Activated T-cell treated with anti-CD3 and anti-CD28 coated beads for 48 hours (primary cell): ENCODE measurements at places on chromosomes 1 and 21.

DNA sequence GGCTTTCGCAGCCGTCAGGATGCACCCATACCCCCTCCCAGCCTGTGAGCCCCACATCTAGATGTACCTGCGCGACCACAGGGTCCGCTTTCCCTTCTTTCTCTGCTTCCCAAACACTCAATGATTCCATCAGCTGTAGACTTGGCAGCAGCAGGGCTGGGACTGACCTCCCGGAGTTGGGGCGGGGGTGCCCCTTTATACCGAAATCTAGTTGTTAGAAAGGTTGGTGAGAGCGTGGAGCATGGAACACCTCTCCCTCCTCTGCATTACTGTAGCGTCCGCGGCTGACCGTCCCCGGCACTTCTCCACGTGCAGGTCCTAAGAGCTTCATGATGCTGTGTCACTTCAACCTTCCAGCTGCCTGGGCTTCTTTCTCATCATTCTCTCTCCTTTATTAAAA lies 21.1 kb upstream of the ACTRT2 start:
- no peak for DNase-seq

GRCh38 chr1:152111515-152111968 lies 3.7 kb downstream of the TCHH start:
- no peak for DNase-seq

GRCh38 chr21:39638281-39638680 lies 25.5 kb downstream of the B3GALT5 start:
- no peak for DNase-seq

DNA sequence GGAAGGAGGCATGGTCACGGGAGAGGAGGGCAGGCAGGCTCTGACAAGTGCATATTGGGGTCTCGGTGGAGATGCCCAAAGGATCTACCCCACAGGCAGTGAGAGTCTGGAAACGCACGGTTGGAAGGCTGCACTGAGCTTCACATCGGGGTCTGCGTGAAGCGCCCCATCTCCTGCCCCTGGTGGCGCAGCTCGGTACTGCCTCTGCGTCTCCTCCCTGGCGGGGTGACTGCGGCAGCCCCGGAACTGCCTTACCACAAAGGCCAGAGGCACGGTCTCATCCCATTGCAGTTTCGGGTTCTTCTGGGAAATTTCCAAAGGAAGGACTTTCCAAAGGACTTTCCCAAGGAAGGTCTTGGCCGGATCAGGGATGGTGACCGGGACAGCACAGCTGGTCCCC lies 69.2 kb upstream of the AJAP1 start:
- peak; percentile 47 for DNase-seq

DNA sequence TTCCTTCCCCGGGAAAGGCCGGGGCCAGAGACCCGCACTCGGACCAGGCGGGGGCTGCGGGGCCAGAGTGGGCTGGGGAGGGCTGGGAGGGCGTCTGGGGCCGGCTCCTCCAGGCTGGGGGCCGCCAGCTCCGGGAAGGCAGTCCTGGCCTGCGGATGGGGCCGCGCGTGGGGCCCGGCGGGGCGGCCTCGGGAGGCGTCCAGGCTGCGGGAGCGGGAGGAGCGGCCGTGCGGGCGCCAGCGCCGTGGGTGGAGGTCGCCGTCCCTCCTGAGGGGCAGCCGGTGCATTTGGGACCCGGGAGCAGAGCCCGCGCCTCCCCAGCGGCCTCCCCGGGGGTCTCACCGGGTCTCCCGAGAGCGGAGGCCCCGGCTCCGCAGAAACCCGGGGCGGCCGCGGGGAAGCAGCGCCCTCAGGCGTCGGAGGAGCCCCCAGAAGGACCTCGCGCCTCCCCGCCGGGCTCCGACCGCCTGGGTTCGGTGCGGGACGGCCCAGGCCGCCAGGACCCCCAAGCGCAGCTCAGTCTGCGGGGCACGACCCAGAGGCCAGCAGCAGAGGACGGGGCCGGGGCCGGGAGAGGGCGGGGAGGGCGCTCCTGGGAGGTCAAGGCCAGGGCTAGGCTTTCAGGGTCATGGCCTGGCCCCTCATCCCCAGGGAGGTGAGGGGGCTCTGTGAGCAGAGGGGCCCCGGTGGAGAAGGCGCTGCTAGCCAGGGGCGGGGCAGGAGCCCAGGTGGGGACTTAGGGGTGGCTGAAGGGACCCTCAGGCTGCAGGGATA lies 7.2 kb upstream of the SLX9 start:
- peak; percentile 60 for DNase-seq

- peak; percentile 55 for DNase-seq
Observed at GRCh38 chr21:43921979-43922945, 57.2 kb downstream of the AGPAT3 start.

DNA sequence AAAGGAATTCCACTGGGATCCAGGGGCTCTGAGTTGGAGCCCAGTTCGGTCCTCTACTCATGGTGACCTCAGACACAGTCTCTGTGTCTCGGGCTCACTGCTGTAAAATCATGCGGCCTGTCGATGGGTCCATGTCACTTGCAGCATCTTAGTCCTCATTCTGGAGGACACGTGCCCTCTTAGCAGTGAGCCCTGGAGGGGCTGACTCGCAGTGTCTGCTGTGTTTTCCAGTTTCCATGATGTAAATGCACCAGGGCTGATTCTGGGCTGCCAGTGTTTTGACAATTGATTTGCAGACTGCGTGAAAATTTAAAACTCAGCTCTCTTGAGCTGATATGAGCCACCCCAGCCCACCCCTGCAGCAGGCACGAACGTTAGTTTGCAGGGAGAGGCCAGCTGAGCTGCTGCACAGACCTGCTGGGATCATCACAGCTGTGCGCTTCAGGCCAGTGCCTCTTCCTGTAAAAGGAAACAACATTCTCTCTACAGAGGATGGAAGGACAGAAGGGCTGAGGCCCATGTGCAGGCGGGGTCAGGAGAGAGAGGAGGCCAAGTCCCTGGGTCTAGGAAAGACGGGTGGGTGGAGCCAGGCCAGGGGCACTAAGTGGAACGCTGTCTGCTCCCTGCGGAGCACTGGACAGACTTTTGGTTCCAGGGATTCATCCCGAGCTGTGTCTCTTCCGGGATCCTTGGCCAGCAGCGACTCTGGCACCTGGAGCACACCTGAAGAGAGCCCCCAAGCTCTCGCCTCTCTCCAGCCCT lies 42.6 kb downstream of the RSPH1 start:
- no peak for DNase-seq
